ENCODE measurements at places on chromosomes 6 and 20.

GRCh38 chr6:6046716-6047115 lies 40.0 kb upstream of the NRN1 start:
- DNase-seq, result no peak

GRCh38 chr6:128676456-128676855 lies 156.1 kb upstream of the PTPRK start:
- DNase-seq, result no peak

- DNase-seq, result no peak
Measured at GRCh38 chr20:39837561-39837960, 851.5 kb downstream of the MAFB start.

DNA sequence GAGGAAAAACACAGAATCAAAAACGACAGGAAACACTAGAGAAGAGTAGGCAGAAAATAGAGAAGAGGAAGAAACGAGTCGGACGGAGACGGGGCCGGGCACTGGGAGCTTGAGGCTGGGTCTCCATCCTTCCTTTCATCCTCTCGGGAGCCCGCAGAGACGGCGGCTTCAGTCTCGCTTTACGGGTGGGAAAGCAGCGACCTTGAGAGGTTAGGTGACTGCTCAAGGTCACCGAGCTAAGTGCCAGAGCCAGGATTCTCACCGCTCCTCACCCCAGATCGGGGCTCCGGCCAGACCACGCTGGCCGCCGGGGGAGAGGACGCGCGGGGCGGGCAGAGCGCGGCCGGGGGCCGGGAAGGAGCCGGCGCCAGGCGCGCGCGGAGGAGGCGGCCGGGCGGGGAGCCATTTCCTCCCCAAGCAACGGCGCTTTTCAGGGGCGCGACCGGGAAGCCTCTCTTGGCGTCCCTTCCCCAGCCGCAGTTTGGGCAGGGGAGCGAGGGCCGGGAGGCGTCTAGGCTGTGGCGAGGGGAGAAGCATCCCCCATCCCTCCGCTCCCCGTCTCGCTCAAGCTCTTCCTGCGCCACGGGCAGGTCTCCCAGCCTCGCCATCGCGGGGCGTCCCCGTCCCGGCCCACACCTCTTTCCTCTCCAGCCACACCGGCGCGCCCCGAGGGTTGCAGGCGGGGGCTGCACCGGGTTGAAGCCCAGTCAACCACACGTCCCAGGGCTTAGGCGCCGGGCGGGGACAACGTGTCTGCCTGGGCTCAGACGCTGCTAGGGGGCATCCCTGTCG lies 24.1 kb upstream of the MAP3K7 start:
- DNase-seq, result no peak

- DNase-seq, result no peak
Measured at GRCh38 chr6:3081960-3082359, 13.7 kb downstream of the RIPK1 start.

- DNase-seq, result peak; percentile 78
Measured at GRCh38 chr20:53643031-53643832, 49.6 kb upstream of the ZNF217 start.

DNA sequence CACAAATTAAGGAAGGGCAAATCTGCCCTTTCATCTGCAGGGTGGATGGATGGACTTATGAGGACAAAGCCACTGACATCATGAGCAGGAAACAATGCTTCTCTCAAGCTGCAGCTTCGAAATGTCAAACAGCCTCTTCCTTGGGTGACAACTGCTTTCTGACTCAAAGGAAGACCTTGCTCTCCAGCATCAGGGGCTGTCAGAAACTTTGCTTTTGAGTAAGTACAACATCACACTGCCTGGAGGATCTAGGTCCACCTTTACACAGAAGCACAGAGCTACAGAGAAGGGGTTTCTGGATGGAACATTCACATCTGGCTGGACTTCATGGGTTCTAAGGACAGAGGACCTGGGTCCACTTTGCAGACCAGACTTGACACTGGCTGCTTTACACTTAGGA lies 5.9 kb downstream of the CST1 start:
- DNase-seq, result no peak

GRCh38 chr6:22350109-22350508 lies 53.3 kb upstream of the PRL start:
- DNase-seq, result no peak

- no peak for DNase-seq
Measured at GRCh38 chr6:48109944-48110343, 1.1 kb downstream of the PTCHD4 start.

DNA sequence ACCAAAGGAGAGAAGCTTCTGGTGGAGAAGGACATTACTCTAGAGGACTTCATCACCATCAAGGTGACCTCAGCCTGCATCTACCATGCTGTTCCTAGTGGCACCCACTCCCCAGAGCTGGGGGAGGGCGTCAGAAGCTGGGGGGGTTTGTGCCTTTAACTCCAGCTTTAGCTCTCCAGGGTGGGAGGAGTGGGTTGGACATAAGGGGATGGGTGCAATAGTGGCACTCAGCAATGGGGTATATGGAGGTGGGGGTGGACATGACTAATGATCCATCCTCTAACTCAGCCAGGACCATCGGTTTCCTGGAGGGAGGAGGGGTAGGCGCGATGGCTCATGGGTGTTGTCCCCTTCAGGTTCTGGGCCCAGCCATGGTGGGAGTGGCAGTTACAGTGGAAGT lies 40.1 kb downstream of the SNRPB start:
- DNase-seq, result no peak

- no peak for DNase-seq
Measured at GRCh38 chr20:38207621-38208020, 42.6 kb upstream of the TGM2 start.

DNA sequence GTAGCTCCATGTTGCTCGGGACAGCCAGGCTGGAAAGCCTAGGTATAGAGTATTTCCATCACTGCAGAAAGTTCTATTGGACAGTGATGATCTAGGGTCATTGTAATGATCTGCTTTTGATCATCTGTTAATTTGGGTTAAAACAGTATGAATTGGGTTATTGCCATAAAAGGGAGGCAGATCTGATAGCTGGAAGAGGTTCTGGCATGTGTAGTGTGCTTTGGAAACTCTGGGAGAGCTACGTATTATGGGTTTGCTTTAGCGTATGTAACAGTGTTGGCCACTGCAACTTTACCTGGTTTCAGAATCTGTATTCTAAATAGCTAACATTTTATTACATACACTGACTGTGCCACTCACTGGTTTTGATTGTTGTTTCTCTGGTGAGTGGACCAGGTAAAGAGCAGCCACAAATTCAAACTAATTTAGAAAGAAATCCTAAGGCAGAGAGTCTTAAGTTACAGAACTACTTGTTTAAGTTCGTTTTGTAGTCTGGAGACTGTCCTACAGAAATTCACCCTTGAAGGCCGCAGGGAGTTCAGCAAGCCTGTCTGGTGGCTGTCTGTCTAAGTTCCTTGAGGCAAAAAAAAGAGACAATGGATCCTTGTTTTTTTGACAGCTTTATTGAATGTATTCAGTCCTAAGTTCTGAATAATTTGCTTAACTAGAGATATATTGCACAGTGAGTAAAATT lies 300.3 kb downstream of the PRL start:
- no peak for DNase-seq

DNA sequence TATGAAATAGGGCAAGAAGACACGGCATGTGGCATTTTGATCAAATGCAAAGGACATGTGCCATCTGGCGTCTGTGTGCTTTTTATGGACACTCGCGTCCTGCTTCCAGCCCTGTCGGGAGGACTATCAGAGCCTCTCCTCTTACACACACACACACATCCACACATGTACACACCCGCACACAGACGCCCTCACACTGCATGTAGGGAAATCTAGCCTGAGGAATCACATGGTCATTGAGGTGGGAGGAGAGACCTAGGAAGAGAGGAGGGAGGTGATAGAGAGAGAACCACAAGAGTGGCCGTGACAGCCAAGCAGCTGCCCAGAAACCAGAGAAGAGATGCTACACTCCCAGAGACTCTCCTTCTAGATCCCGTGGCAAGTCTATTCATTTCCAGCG lies 105.9 kb upstream of the CDYL start:
- no peak for DNase-seq

- DNase-seq, result no peak
Measured at GRCh38 chr6:28353981-28354676, 4.4 kb downstream of the ZKSCAN3 start.

GRCh38 chr6:25166955-25167748 lies 112.0 kb upstream of the CARMIL1 start:
- DNase-seq, result no peak

- DNase-seq, result no peak
Measured at GRCh38 chr20:8369311-8369710, 237.2 kb downstream of the PLCB1 start.

DNA sequence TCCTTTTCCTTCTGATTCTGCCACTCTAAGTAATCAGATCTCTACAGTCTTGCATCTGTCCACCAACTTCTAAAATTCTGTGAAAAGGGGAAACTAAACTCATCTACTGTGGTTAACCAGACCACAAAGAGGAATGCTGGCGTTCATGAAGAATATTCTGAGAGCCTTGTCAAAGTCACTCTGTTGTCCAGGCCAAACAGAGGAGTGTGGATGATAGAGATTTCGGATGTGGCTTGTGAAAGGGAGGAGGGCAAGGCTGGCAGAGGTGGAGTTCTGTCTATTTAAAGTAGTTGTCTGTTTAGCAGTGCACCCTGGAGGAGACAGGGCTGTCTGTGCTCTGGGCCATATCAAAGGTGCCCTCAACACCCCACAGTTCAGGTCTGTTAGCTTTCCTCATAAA lies 33.9 kb downstream of the CCN2 start:
- no peak for DNase-seq

DNA sequence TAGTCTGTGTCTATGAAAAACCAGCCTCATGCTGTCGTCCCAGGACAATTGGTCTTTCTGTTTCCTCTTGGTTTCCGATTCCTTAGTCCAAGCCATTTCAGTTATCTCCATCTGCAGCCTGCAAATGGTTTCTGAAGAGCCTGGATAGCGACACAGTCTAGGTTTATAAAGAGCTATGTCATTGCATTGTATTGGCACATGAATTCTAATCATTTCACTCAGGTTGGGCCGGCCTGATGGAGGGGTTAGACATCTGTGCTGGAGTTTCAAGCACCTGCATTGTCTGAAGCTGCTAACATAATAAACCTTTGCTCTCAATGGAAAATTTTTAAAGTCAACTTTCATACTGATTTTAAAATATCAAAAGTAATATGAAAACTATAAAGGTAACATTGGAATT lies 232.6 kb upstream of the MAP3K7 start:
- DNase-seq, result no peak

DNA sequence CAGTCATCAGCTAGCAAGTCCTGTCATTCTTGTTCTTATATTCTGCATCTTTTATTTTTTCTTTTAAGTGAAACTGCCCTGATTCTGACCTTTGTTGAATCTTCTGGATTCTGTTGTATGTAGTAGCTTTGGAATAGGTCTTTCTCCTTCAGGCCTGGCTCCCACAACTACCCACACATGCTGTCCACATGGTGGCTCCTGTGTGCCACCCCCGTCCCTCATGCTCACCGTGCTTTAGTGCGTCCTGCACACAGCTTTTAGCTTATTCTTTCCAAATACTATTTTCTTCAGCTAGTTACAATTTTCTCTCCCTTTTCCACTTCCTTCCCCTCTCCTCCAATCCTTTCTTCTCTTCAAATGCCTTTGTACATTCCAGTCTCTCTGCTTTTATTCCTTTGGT lies 61.8 kb downstream of the CTNNBL1 start:
- no peak for DNase-seq

DNA sequence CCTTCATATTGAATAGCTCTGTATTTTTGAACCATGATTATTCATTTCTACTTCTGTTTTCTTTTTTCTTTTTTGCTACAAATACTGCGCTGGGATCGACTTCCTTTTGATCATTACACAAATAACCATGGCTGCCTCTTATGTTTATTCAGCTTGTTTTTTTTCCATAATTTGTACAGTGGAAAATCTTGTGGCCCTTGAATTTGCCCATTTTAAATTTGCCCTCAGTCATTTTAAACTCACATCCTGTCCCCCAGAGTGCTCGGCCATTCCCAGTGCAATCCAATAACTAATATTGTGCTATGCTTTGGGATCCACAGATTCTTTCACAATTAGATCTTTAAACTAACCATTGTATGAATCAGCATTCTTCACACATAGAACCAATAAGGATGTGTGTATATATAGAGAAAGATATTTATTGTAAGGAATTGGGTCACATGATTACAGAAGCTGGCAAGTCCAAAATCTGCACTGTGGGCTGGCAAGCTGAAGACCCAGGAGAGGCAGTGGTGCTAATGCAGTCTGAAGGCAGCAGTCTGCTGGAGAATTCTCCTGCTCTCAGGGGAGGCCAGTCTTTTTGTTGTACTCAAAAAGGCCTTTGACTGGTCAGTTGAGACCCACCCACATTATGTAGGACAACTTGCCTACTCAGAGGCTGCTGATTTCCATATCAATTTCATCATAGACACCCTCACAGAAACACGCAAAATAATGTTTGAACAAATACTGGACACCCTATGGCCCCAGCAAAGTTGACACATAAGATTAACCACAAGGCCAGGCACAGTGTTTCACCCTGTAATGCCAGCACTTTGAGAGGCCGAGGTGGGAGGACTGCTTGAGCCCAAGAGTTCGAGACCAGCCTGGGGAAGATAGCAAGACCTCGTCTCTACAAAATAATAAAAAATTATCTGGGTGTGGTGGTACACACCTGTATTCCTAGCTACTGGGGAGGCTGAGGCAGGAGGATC lies 147.1 kb downstream of the MTHFD1L start:
- no peak for DNase-seq

DNA sequence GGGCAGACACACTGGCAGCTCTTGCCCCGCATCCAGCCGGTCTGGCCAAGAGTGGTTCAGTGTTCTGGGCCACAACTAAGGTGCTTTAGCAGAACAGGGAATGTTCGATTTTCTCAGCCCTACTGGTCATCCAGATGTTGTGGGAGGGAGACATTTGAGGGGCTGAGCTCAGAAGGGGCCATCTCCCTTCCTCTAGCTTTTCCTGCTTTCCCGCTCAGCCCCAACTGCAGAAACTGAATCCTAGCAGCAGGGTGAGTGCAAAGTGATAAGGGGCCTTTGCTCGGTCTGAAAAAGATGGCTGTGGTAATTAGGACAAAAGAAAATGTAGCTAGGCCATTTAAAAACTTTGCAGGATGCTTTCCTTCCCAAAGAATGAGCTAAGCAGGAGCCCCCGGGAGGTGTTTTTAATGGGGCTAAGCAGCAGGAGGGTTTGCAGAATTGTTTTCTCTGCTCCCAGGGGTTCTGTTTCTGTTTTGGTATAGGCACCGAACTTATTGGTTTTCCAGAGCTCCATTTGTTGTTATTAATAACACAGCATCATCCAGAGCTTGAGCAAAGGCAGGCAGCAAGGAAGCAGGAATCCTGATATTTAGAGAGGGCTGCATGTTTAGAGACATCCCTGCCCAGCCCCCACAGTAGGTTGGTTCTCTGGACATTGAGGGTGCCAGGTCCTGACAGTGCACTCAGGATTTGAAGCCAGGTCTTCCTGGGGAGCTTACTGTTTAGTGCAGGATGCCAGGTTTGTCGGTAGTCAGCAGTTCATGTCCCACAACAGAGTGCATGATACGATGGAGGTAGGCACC lies 210.9 kb downstream of the SLC24A3 start:
- DNase-seq, result no peak

- DNase-seq, result peak; percentile 43
Measured at GRCh38 chr20:39825950-39826349, 863.1 kb downstream of the MAFB start.

DNA sequence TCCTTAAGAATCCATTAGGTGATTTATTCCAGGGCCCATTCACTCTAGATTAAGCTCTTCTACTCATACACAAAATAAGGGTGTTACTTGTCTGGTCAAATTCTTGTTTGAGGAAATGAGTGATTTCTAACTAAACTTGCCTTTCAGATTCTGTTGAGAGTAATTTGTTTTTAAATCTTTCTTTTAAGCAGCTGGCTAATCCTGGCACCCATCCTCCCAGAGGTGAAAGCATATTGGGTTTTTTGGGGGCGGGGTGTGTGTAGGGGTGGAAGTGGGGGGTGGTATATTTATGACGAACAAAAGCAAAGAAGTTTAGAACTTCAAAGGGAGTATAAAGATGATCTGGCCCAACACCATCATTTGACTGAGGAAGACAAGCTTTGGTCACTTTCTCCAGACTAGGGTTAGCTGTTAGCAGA lies 94.7 kb downstream of the RTN4IP1 start:
- no peak for DNase-seq
